ENCODE measurements at places on chromosomes 16 and 17.
A peak's percentile ranks its signal among the peaks of the same experiment; 100 is the strongest.

DNA sequence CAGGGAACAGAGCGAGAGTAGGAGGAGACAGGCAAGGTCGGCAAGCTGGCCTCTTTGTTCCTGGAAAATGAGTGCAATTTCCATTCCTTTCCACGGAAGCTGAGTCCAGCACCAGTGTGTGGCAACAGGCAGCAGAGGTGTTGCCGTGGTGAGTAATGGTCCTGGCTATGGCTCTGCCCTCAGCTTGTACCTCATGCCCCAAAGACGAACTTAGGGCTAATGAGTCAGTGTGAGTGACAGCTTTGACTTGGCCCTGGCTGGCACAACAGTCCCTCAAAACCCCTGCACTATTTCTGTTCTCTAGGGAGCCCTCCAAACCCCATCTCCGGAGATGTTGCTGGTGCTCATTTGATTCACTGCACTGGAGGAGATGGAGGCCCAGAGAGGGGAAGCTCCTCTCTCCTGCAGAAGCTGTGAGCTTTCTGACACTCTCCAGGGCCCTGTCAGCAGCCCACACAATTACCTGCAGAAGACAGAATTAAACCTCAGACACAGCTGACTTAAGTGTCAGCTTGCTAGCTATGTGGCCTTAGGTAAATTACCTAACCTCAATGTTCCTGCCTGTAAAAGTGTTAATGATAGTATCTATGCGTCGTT lies 129.9 kb downstream of the TMEM132E start:
- no peak for DNase-seq

DNA sequence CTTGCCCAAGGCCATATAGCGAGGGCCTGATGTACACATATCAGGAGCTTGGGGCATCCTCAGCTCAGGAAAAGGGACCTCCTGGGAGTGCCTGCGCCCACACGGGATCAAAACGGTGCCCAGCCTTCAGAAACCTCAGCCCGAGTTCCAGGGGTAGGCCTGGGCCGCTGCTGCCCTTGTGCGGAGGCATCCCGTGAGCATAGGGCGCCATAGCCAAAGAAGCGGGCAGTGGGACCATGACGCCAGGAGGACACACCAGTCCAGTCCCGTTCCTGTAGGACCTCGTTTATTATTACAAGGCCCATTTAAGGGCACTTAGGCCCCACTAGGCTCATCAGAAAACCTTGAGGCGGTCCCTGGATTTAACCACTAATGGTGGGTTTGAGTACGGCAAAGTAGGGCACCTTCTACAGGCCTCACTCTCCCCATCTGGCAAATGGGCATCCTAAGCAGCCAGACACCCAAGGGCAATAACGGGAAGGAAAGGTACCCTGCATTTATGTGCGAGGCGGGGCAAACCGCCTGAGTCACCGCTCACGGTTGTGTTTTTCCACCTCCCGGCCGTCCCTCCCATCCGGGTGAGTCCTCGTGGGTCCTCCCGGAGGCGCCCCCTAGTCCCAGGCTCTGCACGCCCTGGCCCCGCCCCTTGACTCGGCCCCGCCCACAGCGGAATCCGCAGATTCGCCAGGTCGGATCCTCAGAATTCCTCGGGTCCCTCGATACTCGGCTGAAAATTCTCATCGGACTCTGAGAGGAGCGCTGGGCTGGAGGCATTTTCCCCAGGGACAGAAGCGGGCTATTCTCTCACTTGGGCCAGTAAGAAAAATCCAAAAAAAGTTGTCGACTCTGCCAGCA lies 726 bp upstream of the SETD1A start:
- DNase-seq: no peak

- DNase-seq: no peak
Measured at GRCh38 chr17:80780381-80781198, 211.1 kb upstream of the CHMP6 start.

DNA sequence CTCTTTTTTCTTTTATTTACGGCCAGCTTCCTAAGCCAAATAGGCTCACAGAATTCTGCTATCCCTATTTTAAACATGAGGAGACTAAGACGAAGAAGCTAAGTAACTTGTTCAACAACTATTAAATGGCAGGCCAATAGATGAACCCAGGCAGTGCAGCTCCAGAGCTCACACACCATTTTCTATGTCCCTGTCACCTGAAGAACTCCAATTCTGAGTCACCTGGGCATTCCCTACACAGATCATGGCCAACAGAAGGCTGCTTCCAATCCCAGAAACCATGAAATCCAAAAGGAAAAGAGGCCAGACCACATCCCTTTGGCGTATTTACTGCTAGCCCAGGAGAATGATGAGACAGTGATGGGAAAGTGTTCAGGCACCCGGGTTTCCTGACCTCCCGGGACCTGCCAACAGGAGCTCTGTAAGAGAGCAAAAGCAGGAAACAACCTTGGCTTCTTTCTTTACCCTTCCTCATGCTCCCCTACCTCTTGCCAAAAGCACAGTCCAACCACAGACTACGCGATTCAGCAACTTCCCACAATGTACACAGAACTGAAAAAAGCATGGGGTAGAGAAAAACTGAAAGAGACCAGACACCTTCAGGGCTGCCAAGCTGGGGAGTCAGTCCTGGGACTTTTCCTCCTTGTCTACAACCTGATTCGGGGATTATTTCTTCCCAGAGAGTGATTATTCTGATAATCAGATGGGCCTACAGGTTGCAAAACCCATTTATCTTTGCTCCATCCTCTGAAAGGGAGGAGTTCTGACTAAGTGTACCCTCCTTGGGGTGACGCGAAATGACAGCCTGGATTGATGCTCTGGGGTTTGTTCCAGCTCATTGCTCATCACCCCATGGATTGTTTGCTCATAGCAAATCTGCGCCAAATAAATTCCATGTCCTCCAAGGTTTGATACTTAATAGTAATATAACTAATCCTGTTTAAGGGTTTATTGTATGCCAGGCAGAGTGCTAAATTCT lies 47.8 kb upstream of the HAS3 start:
- no peak for DNase-seq

- DNase-seq: no peak
Measured at GRCh38 chr17:37608351-37609169, 658 bp downstream of the SYNRG start.

DNA sequence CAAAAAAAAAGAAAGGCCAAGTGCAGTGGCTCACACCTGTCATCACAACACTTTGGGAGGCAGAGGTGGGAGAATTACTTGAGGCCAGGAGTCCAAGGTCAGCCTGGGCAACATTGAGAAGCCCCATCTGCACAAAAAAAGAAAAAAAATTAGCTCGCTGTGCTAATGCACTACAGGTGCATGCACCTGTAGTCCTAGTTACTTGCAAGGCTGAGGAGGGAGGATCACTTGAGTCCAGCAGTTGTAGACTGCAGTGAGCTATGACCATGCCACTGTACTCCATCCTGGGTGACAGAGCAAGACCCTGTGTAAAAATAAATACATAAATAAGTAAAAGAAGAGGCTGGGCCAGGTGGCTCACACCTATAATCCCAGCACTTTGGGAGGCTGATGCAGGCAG lies 39.7 kb downstream of the DCAKD start:
- no peak for DNase-seq

DNA sequence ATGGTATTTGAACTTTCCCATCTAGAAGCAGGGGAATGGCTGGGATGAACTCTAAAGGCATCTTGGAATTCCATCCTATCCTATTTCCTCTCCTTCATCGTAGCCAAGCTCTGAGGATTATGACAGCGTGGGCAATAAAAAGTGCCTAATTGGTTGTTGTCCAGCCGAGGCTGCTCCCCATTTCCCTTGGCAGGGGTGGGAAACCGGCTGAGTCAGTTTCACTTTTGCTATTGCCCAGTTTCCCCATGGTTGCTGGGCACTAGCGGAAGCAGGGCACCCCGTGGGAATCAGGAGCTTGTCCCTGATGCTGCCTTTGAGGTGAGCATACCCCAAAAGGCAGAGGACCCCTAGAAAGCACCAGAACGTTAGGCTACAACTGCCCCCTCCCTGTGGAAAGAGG lies 13.8 kb upstream of the SP2 start:
- DNase-seq: no peak

DNA sequence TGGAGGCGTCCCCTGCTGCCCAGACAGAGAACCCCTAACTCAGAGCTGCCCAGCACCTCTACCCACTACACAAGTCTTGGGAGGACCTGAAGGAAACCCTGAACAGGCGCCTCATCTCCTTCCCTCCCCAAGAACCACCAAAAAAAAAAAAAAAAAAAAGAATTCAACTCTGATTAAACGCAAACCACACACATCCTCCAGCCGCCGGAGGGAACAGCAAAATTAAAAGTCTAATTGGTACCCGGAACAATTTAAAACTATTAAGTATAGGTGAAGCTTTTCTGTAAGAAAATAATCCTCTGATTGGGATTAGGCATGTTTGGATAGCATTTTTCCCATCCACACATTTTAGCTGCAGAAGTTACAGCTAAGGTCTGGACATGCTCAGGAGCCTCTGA lies 202.7 kb downstream of the ZNF423 start:
- DNase-seq: no peak

GRCh38 chr17:50052822-50053653 lies 2.9 kb upstream of the ITGA3 start:
- DNase-seq: no peak

DNA sequence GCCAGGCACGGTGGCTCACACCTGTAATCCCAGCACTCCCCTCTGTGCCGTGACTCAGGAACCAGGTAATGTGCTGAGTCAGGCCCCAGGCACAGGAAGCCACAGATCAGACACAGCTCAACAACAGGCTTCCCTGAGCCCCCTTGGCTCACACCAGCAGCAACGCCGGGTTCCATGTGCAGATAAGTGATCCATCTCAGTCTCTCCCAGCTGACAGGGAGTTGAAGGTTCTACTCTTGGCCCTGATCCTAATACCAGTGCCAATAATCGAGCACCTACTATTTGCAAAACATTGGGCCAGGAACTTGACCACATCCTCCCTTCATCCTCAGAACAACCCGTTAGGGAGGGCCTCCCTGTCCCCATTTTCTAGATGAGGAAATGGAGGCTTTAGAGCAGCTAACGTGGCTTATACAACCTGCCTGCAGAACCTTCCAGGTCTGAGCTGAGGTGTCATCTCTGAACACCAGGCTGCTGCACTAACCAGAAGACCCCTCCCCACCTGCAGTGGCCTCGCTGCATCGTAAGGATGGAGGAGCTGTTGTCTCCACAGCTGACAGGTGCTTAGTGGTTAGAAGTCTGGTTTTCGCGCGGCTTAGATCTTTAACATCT lies 64.8 kb upstream of the AMZ2 start:
- DNase-seq: no peak

DNA sequence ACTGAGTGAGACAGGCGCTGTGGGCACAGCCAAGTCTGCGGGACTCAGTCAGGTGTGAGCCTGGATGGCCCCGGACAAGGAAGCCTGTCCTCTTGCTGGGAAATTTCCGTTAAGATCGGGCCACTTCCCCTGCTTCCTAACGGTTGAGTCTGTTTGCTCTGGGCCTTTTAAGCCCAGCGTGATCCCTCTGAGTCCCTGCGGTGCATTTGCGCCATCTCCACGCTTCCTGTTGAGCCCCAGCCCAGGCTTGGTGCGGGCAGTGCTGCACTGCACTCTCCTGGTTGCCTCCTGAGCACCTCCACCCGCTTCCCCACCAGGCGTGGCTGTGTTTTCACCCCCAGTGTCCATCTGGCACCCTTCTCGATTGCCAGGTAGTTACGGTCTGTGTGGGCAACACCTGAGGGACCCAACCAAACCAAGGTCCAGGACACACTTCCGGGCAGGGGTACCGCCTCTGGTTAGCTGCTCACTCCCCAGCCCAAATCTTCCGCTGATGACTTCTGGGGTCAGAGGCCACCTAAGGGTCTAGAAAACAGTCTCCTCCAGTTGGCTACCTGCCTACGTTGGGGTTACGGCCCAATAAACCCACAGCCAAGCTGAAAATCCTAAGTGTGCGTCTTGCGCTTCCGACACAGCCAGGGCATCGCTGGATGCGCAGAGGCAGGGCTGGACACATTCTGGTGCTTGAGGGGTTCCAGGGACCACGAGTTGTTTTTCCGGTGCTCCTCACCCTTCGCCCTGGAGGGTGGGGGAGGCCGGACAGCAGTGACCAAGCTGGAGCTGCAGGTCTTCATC lies 1.4 kb upstream of the SLC25A10 start:
- DNase-seq: peak; percentile 53

GRCh38 chr17:39238311-39238972 lies 12.7 kb upstream of the STAC2 start:
- DNase-seq: peak; percentile 78

Measured in NCI-H2081 treated with DMSO at 0.1 percent for 48 hours (cell line).